ENCODE measurements at places on chromosomes 5 and 9.

DNA sequence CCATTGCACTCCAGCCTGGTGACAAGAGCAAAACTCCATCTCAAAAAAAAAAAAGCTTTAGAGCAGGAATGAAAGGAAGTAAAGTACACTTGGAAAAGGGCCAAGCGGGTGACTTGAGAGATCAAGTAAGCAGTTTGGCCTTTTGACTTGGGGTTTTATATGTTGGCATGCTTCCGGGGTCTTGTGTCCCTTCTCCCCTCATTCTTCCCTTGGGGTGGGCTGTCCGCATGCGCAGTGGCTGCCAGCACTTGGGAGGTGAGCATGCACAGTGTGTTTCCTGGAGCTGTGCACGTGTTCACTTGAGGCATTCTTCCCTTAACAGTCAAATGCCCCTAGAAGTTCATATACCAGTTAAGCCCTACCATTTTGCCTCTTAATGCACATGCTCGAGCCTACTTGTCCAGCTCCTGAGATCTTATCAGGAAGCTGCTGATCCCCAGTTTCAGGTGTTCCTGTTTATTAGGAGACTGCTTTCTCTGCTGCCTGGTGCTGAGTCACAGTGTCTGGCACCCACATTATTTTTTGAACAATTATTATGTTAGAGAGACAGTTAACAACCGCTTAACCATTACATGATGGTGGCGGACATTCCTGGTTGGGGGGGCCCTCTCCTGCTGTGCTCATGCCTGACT, 32.6 kb upstream of the PRRC2B start:
- DNase-seq: peak; percentile 55

- no peak for DNase-seq
Measured at GRCh38 chr9:102768002-102768401, 227.1 kb upstream of the CYLC2 start.

DNA sequence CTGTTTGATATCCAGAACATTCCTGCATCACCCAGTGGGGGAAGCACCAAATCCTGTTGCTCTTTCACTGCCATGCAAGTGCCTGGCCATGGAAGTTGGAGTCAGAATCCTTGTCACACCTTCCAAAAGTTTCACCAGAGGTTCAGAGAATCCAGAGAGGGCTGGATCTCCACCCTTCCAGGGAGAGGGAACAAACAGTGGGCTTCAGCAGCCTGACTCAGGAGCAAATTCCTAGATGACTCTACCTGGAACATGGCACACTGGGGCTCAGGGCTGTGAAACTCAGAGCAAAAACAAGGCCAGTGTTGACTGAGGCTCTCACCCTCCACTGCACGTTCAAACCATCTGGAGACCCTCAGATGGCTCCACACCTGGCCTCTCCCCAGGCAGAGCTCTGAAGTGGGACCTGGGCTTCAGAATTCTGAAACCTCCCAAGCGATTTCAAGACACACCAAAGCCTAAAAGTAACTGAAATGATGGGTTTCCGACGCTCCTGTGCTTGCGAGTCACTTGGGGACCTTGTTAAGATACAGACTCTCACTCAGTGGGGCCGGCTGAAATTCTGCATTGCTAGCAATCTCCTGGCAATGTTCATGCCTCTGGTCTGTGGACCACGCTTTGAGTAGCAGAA, 205.9 kb downstream of the AUH start:
- no peak for DNase-seq

DNA sequence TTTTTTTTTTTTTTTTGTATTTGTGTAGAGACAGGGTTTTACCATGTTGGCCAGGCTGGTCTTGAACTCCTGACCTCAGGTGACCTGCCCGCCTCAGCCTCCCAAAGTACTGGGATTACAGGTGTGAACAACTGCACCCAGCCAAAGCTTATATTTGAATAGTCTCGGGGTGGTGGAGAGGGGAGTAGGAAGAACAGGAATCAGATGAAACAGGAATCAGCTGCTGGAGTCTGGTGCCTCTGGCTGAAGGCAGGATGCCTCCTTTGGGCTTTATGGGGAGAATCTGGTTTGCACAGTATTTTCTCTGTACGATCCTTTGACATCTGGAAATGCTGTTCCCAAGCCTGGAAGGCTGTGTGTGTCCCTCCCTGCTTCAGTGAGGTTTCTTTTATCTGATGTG, 10.9 kb downstream of the C5orf52 start:
- DNase-seq: no peak

DNA sequence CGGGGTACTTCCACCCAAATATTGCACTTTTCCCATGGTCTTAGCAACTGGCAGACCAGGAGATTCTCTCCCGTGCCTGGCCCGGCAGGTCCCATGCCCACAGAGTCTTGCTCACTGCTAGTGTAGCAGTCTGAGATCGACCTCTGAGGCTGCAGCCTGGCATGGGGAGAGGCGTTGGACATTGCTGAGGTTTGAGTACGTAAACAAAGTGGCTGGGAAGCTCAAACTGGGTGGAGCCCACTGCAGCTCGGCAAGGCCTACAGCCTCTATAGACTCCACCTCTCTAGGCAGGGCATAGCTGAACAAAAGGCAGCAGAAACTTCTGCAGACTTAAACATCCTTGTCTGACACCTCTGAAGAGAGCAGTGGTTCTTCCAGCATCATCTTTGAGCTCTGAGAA, 40.1 kb upstream of the EBF1 start:
- DNase-seq: no peak

DNA sequence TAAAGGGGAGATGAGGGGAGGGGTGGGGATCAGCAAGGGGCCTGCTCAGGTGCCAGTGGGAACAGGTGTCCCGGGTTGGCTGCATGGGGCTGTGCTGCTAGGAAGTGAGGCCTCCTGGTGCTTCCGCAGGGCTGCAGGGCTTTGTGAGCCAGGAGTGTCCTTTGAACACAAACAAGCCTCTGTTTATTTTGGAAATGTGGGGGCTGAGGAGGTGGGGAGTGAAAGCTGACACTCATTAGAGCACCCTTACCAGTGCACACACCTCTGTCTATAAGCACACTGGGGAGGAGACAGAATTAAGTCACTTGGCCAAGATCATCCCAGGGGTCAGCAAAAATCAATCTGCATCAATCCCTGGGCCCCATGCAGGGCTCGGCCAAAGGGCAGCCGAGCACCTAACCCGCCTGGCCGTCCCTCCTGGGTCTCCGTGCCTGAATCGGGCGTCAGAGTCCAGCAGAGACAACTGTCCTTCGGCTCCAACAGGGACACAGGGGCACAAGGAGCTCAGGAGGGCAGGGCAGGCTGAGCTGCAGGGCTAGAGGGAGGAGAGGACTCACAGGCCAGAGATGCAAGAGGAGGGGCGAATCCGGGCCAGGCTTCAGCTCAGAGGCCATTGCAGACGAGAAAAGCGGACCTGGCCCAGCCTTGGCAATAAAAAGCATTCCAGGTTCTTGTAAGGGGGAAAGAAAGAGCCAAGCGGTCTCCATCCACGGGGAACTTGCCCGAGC, 99.8 kb downstream of the VAV2 start:
- DNase-seq: no peak

DNA sequence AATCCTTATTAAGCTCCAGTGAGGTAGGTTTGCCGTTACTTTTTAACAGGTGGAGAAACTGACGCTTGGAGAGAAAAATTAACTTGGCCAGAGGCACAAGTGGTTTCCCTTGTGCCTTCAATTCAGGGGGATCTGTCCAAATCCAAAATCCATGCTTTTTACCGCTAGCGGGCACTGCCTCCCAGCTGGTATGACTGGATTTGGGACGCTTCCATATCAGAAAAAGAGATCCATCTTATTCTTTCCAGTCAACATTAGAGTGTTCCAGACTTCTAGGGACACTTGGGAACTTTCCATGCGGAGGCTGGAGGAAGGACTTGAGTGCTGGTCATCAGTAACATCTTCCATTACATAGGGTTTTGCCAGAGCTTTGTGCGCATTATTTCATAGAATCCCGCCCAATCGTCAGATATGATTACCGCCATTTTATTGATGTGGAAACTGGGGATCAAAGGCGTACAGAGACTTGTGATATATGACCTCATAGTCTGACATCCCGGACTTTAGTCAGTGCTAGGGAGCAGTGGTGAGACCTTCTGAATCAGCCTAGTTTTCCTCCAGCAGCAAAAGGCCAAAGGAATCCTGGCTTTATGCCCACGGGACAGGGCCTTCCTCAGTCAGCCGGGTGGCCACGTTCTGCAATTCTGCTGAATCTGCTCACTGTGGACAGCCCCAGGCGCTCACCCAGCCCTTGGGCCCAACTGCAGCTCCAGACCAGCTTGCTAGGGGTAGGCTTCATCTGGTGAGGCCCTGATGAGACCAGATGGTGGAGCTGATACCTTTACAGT, 1.1 kb upstream of the GNPDA1 start:
- DNase-seq: peak; percentile 62

DNA sequence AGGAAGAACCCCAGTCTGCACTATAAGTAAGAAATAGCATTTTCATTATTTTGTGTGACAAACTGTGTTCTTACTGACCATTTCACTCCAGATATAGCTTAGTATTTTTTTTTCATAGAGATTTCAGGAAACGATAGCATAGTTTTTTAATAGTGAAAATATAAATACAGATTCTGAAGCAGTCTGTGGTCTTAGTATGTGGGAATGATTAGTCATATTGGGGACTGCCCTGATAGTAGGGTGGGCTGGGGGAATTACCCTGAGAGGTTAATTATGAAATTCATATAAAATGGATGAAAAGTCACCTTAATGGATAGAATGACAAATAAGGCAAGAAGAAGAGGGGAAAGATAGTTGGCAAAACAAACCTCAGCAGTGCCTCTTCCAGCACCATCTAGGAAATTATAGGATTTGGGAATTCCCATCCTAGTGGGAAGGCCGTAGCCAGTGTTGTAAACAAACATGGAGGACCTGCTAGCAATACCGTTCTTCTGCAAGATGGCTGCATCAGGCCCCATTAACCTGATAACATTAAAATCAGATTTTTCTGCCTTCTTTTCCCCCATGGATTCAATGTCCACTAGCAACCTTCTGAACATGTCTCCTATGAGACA, 23.7 kb upstream of the NR3C1 start:
- no peak for DNase-seq

GRCh38 chr5:56456002-56456401, 222.9 kb upstream of the ANKRD55 start:
- DNase-seq: no peak

DNA sequence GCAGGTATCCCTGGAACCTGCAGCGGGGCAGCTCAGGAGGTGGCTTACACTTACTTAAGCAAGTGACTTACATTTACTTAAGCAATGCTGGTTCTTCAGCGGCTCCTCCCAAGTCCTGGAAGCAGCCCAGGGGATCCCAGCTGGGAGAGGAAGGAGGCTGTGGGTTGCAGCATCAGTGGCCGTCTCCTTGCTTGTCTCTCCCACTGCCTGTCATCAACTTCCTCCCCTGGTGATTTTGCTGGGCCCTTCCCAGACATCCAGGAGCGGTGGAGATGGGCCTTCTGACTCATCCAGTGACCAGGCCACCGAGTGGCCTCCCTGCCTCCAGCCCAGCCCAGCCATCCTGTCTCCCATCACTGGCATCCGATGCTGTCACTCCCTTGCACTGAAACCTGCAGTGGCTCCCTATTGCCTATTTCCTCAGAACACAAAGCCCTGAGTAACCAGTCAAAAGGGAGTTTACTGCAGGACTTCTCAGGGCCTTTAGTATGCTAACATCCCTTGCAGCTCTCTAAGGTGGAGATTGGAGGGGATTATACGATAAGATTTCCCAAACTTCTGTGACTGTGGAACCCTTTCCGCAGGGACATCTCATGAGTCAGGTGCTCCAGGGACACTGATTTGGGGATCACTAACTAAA, 155.9 kb upstream of the PHYKPL start:
- peak; percentile 2 for DNase-seq

- no peak for DNase-seq
Measured at GRCh38 chr9:78295177-78295575, 1.7 kb upstream of the PSAT1 start.

- DNase-seq: peak; percentile 38
Measured at GRCh38 chr5:32173267-32174010, 680 bp downstream of the GOLPH3 start.

DNA sequence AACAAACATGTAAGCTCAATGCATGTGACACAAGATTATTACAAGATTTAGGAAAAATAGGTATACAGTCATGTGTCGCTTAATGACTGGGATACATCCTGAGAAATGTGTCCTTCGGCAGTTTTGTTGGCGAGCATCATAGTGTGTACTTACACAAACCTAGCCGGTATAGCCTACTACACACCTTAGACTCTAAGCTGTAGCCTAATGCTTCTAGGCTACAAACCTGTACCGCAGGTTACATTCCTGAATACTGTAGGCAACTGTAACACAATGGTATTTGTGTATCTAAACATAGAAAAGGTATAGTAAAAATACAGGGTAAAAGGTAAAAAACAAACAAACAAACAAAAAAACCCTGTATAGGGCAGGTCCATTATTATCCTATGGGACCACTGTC, 27.7 kb downstream of the MSX2 start:
- no peak for DNase-seq

GRCh38 chr9:14412775-14413174, 98.8 kb upstream of the NFIB start:
- no peak for DNase-seq

GRCh38 chr5:36360307-36360706, 58.6 kb upstream of the RANBP3L start:
- no peak for DNase-seq

GRCh38 chr5:148910686-148911361, 84.4 kb downstream of the ADRB2 start:
- peak; percentile 81 for DNase-seq

GRCh38 chr9:109369285-109369684, 48.4 kb upstream of the EPB41L4B start:
- peak; percentile 27 for DNase-seq

DNA sequence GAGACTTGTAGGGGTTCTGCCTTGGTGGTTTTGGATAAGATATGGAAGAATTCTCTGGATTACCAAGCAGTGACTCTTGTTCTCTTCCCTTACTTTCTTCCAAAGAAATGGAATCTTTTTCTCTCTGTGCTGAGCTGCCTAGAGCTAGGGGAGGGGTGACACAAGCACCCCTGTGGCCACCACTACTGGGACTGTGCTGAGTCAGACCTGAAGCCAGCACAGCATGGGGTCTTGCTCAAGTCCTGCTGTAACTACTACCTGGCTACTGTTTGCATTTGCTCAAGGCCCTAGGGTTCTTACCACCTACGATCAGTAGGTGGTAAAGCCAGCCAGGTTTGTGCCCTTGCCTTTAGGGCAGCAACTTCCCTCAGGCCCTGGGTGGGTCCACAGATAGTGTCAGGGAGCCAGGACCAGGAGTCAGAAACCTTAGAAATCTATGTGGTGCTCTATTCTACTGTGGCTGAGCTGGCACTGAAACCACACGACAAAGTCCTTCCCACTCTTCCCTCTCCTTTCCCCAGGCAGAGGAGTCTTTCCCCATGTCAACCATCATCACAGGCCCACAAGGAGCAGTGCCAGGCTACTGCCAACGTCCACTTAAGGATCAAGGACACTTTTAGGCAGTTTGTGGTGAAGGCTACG, 53.8 kb downstream of the SREK1 start:
- no peak for DNase-seq

DNA sequence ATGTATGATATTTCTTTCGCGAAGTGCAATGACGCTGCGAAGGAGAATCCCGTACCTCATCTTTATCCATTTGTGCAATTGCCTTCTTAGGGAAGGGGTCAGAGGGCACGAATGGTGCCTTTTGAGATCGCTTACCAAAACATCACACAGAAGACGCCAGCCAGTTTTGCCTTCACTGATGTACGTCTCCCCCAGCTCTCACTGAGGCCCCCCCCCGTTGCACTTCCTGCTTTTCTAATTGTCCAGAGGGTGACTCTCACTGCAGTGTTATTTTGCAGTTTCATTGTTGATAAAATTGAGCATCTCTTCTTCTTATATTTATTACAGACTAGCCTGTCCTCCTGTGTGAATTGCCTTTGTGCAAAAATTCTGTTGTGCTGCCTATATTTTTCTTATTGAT, 39.0 kb upstream of the CACNA1B start:
- DNase-seq: no peak

GRCh38 chr5:60896991-60897390, 47.9 kb downstream of the ERCC8 start:
- DNase-seq: no peak

- no peak for DNase-seq
Measured at GRCh38 chr5:38292228-38292627, 33.9 kb downstream of the EGFLAM start.

Measured in bronchial epithelial cell (primary cell).